ENCODE measurements at places on chromosomes 16 and 17.

GRCh38 chr17:43854498-43854897 is 7.5 kb downstream of the CD300LG start:
- DNase-seq: no peak

DNA sequence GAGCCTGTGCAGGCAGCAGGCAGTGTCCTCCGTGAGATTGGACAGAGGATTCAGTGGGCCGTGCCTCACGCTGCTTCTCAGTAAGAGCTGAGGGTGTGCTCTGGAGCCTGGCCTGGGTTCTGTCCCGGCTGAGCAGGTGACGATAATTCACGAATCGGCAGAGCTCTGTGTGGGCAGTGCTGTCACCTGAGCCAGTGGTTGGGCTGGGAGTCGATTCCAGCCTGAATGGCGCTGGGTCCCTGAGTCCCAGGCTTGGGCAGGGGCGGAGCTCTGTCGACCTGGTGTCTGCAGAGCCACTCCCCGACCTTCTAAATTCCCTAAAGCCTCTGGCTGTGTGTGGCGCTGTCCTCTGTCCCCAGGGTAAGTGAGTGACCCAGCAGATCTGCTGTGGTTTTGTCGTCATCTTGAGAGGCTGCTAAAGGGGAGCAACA is 8.4 kb downstream of the ACSF3 start:
- no peak for DNase-seq

DNA sequence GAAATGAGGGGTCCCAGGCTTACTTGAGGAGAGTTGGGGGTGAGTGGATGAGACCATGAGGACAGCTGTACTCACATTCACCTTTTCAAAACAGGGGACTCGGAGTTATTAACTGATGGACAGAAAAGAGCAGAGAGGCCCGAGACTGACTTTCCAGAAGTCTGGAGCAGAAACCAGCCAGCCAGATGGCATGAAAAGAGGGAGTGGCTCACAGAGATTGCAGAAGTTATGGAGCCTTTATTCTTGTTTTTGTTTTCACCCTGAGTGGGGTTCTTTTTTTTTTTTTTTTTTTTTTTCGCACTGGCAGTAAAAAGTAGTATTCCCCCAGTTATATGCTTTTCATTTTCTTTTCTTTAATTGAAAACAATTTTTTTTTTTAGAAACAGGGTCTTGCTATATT is 18.9 kb downstream of the TVP23A start:
- DNase-seq: no peak

DNA sequence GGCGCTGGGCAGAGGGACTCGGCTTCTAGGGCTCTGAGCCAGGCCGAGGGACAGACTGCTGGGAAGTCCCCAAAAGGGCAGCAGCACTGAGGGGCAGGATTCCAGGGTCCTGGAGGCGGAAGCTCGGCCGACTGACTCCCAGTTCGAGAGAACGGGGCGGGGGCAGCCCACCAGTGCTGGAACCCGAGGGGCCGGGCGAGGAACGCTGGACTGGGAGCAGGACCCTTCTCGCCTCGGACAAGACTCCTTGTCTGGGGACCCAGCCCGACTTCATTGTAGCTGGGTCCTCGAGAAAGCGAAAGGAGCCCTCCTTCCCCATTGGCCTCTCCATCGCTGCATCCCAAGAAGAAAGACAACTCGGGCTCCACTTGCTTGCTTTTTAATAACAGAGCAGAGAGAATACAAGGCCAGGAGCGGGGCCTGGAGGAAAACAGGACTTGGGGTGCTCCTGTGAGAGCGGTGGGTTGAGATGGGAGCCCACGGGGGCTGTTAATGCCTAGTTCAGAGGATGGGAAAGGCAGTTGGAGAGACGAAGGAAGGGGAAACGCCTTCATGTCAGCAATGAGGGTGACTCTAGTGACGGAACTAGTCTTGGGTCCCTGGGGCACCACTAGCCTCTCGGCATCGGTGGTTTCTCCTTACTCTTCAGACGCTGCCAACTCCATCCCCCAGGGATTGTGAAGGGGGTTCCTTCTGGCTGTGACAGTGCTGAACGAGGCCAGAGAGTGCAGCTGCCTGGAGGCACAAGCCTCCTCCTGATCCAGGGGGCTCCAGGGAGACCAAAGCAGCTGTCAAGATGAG is 492 bp upstream of the CAMTA2 start:
- no peak for DNase-seq

DNA sequence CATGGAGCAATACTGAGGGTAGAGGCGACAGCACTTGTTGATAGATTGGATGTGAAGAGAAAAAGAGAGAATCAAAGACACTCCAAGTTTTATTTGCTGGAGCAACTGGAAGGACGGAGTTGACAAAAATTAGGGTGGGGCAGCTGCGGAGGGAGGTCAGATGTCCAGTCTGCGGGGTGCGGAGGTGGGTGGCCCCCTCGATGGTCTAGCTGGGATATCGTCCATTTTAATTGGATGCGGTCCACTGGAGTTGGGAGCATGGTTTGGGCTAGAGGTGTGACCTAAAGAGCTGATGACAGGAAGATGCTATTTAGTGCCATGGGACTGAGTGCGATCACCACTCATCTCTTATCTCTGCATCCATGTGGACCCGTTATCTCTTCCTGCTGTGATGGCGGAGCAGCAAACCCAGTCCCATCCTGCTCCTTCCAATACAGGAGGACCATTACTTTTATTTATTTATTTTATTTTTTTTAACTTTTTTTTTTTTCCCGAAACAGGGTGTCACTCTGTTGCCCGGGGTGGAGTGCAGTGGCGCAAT is 48.3 kb upstream of the CBX4 start:
- no peak for DNase-seq

- no peak for DNase-seq
These were observed 5.2 kb downstream of the RPH3AL start for GRCh38 chr17:347309-347899.

DNA sequence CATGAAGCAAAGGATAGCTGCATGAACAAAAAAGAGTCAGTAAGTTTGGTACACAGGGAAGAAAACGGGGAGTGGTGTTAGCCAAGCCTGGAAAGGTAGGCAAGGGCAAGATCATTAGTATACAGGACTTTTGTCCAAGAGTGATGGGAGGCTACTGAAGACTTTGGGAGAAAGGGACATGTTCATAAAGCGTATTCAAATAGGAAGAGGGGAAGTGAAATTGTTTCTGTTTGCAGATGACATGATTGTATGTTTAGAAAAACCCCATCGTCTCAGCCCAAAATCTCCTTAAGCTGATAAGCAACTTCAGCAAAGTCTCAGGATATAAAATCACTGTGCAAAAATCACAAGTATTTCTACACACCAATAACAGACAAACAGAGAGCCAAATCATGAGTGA is 19.4 kb downstream of the CDYL2 start:
- no peak for DNase-seq
